Stimulated activated CD4-positive, alpha-beta T cell treated with anti-CD3 and anti-CD28 coated beads, TNF-alpha, amount 100 ng/mL, for 4 hours (primary cell): ENCODE measurements at places on chromosomes 5 and 9.

DNA sequence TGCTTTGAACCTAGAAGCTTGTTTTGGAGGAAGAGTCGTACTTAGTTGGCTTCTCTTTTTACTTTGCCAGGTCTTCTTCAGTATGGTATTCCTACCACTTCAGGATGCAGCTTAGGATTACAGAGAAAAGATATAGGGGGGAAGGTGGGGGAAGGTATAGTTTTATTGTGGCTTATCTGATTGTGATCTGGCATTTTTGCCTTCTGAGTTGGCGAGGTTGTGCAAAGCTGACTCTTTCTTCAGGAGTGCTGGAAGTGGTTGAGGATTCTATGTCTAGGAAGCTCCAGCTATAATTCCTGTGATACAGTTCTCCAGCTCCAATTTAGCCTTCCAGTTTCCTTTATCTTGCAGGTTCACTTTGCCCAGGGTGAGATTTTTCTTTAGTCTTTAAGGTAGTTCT is 7.0 kb downstream of the CDC42SE2 start:
- DNase-seq: no peak

- peak; percentile 92 for DNase-seq
Observed at GRCh38 chr5:178163772-178164735, 10.4 kb upstream of the NHP2 start.

- no peak for DNase-seq
Observed at GRCh38 chr5:112636751-112637150, 100.9 kb upstream of the APC start.

DNA sequence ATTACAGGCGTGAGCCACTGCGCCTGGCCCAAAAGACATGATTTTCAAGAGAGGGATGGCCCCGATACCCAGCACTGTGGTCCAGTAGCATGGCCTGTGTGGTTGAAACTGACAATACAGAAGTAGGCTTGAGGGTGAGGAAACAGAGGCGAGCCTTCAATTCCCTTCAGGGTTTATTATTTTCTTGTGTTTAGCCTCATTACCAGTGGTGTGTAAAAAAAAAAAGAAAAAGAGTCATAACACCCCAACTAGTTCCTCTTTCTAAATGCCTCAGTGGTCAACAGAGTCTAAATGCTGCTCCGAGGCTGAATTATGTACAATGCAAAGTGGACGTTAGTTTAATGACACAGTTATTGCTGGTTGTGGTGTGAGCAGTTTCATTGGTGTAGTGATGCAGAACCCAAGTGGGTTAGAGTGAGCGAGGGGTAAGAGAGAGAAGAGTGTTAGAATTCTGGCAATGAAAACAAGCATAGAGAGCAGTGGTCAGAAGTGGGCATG is 58.8 kb downstream of the SNX30 start:
- no peak for DNase-seq

- no peak for DNase-seq
Observed at GRCh38 chr9:112621018-112621655, 96.8 kb downstream of the INIP start.

GRCh38 chr5:106321242-106321641 is 1349.5 kb downstream of the EFNA5 start:
- DNase-seq: no peak

- no peak for DNase-seq
Observed at GRCh38 chr5:93675460-93676450, 65.6 kb downstream of the POU5F2 start.

- DNase-seq: no peak
Observed at GRCh38 chr5:102341681-102342288, 45.7 kb upstream of the SLCO4C1 start.

DNA sequence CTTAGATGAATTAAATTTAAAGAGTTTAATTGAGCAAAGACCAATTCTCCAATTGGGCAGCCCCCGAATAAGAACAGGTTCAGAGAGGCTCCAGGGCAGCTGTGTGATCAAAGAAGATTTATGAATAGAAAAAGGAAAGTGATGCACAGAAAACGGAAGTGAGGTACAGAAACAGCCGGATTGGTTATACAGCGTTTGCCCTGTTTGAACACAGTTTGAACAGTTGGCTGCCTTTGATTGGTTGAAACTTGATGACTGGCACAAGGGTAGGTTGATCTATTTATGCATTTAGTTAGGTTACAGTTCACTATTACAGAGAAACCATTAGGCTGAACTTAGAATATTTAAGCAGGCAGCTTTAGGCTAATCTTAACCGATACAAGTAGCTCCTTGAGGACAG is 29.5 kb downstream of the NIM1K start:
- no peak for DNase-seq

DNA sequence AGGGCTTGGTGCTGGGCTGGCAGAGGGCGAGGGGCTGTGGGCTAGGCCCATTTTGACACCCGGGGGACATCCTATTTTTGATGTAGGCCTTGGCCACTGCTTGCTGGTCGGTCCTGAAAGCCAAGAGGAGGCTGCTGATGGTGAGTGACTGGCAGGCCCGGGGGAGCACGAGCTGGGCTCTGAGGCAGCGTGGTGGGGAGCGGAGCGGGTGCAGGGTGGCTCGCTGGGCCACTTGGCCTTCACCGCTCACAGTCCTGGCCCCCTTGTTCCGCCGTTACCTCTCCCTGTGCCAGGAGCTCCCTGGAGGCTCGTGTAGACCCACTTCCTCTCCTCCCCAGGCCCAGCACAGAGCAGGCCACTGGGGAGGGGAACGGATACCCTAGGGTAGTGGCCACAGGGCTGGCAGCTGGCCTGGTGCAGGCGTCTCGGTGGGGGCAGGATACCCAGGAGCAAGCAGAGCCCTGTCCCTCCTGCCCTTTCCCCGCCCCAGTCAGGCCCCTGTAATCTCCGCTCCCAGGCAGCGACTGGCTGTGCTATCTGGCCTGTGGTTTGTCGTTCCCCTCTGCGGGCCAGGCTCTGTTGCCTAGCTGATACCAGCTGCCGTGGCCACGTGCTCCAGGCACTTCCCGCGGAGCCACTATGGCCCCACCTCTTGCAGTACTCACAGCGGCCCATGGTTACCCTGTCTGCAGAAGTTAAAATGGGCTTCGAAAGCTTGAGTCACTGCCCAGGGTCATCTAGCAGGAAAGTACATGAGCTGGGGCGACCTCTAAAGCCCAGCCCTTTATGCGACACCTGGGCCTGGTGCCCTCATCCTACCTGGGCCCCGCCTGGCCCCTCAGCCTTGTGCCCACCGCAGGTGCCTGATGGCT is 11.7 kb upstream of the DOLPP1 start:
- peak; percentile 21 for DNase-seq

DNA sequence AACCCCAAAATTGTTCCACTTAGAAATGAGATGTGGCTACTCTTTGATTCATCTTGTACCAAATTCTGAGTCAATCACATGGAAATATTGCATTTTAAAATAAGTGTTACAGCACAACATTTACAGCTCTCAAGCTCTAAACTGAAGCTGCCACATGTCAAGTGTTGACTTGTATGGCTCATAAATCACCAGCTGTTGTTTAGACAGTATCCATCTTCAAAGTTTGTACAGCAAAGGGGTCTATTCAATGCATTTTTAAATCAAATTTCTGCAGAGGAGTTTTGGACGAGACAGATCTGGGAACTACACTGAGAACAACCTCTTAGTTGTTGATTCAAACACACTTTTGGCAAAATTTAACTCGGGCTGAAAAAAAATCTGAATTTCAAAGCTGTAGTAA is 31.4 kb downstream of the CHSY3 start:
- no peak for DNase-seq

- no peak for DNase-seq
Observed at GRCh38 chr5:128413356-128413755, 124.7 kb downstream of the FBN2 start.

DNA sequence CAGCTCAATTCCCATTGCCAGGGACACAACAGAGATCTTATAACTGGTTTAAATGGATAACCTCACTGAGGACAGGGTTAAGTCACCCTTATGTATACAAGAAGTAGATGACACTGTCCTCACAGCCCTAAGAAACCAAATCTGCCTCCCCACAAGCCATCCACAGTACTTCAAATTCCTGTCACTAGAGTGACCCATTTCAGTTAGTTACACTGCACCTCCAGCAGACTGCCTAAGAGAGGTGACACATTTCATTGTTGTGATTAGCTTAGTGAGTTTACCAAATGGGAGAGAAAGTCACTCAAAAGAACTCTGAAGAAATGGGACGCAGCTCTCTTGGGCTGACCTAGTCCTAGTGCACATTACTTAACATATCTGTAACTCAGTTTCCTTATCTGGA is 53.6 kb upstream of the HTR1A start:
- DNase-seq: no peak

GRCh38 chr5:140339636-140340035 is 6.8 kb downstream of the HBEGF start:
- DNase-seq: no peak

- DNase-seq: no peak
Observed at GRCh38 chr5:82925061-82925411, 152.2 kb downstream of the TMEM167A start.

GRCh38 chr9:98406469-98406868 is 151.0 kb upstream of the TBC1D2 start:
- no peak for DNase-seq

GRCh38 chr9:116687074-116687753 is at the start of gene TRIM32:
Gene TRIM32, plus strand, starts transcription at chr9:116687305. Its CDS starts 10,438 bp downstream, at chr9:116697743.
- DNase-seq: peak; percentile 89

DNA sequence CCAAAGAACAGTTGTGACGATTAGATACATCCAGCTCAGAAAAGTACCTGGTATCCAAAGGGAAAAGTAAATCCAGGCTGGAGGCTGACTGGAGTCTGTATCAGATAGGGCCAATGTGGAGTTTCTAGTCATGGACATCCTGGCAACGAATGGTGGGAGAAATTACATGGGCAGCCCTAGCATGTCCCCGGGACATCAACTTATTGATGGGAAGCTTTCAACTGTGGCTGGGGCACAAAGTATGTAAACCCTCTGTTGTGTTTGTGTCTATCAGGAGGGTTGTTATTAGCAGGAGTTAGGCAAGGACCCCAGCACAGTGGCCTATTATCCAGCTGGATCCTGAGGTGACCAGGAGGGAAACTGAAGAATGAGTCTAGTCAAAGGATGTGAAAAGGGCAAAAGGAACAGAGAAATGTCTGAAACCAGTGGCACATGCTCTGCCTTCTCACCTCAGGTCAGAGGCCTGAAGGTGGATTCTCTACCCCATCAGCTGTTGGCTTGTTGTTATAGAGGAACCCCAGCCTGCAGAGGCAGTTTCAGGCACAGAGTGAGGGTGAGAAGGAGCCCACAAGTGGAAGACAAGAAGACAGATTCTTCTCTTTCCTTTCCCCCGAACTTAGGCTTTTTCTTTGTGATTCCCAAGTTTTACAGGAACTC is 19.9 kb downstream of the IFNW1 start:
- no peak for DNase-seq

DNA sequence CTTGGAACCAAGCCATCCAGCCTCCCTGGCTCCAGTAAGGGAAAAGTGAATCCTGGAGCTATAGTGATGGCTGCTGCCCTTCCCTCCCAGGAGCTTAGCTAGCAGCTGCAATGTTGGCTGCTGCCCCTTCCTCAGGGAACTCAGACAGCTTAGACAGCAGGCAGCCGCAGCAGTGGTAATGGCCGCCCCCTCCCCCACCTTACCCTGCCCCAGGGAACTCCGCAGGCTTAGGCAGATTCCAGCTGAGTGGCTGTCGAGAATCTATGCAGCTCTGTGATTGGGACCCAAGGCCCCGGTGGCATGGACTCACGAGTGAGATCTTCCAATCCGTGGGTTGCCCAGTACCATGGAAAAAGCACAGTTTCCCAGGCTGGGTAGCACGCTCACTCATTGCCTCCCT is 378.6 kb downstream of the NNT start:
- no peak for DNase-seq

- no peak for DNase-seq
Observed at GRCh38 chr5:3742750-3743149, 147.1 kb downstream of the IRX1 start.

DNA sequence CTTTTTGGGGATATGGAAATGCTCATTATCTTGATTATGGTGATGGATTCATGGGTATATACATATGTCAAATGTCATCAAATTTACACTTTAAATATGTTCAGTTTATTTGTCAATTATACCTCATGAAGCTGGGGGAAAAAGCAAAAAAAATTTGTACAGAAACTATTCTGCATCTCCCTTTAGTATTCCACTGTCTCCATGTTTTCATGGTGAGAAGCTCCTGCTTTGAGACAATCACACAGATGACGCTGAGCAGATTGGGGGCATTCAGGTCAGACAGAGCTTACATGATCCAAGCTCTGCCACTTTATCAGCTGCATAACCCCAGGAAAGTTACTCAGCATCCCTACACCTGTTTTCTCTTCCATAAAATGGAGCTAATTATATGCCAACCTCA is 101.5 kb downstream of the PLPPR1 start:
- DNase-seq: no peak

DNA sequence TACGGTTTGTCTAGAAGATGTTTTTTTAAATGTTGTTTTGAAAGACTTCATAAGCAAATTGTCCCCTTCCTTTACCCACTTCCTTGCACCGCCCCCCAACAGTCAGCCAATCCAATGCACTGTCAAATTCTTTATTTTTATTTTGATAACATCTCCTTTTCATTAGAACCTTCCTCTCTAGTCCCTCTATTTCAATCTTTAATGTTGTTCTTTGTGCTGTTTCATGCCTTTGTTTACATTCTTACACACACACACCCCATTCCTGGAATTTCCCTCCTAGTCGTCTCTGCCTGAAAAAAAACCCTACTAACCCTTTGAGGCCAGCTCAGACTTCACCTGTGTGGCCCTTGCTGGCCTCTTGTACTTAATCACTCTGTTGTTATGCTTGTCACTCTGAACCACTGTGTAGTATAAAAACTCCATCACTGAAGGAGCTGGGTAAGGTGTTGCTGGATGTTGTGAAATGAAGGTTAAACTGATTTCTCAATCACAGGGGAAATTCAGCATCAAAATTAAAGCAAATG is 133.4 kb downstream of the UGCG start:
- no peak for DNase-seq

DNA sequence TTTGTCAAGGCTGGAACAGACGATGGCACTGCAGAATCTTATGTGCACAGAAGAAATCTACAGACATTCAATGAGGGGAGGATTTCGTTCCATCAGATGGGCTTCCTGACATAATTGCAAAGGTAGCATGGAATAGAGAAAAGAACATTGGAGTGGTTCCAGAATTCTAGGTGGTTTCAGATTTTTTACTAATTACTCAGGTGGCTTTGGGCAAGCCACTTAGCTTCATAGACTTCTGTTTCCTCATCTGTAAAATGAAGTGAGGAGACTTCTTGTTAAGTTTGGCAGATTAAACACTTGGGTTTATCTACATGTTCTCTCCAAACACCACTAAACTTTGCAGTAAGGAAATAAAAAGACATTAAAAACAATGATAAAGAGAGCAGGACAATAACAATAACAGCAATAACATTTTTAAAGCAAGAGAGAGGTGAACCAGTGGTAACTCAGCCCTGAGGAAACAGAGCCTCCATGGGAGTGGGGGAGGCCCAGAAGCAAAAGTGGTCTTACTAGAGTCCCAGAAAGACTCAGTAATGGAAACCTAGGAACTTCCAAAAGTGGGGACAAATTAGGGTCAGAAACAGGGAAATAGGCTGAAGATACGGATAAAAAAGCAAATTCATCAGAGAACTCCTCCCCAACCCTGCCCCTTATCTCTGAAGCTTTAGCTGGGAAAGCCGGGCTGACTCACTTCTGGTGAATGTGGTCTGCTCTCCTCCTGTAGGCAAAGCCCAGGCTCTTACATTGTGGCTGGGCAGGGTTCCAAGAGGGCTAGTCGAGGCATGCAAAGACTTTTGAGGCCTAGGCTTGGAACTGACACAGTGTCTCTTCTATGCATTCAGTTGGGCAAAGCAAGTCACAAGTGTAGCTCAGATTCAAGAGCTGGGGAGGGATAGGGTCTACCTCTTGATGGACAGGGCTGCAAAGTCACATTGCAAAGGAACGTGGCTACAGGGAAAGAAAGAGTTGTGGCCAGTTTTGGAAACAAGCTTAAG is 11.8 kb upstream of the ACTBL2 start:
- peak; percentile 14 for DNase-seq
